ENCODE measurements at places on chromosomes 12 and 14. TPM values are rescaled to one million over a fixed set of nuclear protein-coding genes. Genes with fewer than 3 reads are reported as not detected.

RTN1 gene
- 0.17 TPM for total RNA-seq

GYS2 gene
- total RNA-seq, result not detected

ADAMTS20 gene
- not detected for total RNA-seq

TAS2R7 gene
- total RNA-seq, result not detected

KRT78 gene
- total RNA-seq, result not detected

CCDC196 gene
- not detected for total RNA-seq

TDRD9 gene
- total RNA-seq, result 0.50 TPM

SERPINA10 gene
- not detected for total RNA-seq

EGLN3 gene
- total RNA-seq, result 1.8 TPM

STON2 gene
- 52.5 TPM for total RNA-seq

CCDC38 gene
- total RNA-seq, result not detected

SMOC1 gene
- not detected for total RNA-seq

PRKD1 gene
- total RNA-seq, result 15.9 TPM

SLC5A8 gene
- not detected for total RNA-seq

ANO4 gene
- total RNA-seq, result 11.3 TPM

KRT6C gene
- not detected for total RNA-seq

PPP4R4 gene
- 0.51 TPM for total RNA-seq

GPATCH2L gene
- total RNA-seq, result 36.2 TPM

PPFIA2 gene
- total RNA-seq, result 2.1 TPM

ACOT4 gene
- total RNA-seq, result 1.7 TPM

ACSM4 gene
- total RNA-seq, result not detected

EPYC gene
- not detected for total RNA-seq

ERH gene
- total RNA-seq, result 168 TPM

DACT1 gene
- total RNA-seq, result 22.6 TPM

RFX4 gene
- not detected for total RNA-seq

PROX2 gene
- total RNA-seq, result not detected

NTS gene
- not detected for total RNA-seq

PTPRQ gene
- total RNA-seq, result 1.3 TPM

SLC25A47 gene
- total RNA-seq, result under 0.01 TPM

TAC3 gene
- 0.17 TPM for total RNA-seq

MYO1A gene
- 0.26 TPM for total RNA-seq

Measured in fibroblast of lung (primary cell).